ENCODE measurements at places on chromosomes 16 and 17.

GRCh38 chr17:75806822-75807500 is 22.4 kb downstream of the UNK start:
- no peak for DNase-seq

DNA sequence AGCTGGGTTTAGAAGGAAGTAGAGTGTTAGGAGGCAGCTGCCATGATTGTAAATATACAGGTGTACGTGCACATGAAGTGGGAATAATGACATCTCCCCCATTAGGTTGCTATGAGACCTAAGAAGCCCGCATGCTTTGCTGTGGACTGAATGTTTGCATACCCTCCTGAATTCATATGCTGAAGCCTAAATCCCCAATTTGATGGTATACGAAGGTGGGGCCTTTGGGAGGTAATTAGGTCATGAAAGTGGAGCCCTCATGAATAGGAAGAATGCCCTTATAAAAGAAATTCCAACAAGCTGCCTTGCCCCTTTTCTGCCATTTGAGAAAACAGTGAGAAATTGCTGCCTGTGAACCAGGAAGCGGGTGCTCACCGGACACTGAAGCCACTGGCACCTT is 44.0 kb downstream of the CCDC182 start:
- DNase-seq = no peak

DNA sequence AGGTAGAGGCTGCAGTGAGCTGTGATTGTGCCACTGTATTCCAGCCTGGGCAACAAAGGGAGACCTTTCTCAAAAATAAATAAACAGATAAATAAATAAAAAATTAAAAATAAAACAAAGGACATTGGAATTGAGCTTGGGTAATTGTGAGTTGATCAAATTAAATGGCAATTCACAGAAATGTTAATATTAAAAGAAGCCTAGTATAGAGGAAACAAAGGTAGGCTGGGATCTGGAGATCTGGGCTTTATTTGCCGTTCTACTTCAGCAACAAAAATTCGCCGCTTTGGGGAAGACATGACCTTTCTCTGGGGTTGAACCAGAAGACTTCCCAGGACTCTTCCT is 332 bp upstream of the VPS25 start:
- DNase-seq = no peak

GRCh38 chr17:14209215-14209614 is 27.4 kb downstream of the CDRT15 start:
- no peak for DNase-seq

GRCh38 chr16:65534121-65534528 is 412.3 kb upstream of the CDH11 start:
- no peak for DNase-seq

DNA sequence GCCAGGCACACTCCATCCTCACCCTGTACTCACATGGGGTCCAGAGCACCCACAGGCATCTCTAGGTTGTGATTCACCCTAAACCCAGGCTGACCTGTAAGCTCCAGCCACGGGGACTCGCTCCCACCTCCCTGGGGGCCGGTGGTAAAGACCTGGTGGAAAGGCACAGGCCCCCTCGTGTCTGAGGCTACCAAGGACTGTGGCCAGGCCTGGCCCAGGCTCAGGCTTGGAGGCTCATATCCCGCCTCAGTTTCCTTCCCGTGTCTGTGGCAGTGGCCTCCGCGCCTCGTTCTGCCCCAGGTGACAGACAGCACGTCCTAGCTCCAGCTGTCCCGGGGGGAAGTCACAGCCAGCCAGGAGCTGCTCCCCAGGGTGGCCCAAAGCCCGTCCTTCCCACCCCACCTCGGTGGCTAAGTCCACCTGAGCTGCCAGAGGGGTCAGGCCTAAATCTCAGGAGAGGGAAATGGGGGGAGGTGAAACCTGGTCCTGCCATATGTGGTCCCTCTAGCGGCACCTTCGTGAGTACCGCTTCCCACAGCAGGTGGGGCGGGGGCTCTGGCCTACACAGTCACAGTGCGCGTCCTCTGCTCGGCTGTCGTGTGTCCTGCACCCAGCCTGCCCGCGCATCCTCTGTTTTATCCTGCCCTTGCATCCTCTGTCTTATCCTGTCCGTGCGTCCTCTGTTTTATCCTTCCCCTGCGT is 12.6 kb downstream of the CDH15 start:
- DNase-seq = no peak

- no peak for DNase-seq
Observed at GRCh38 chr17:41518789-41519449, at the start of gene KRT15. KRT15 (minus strand) TSS chr17:41518890; CDS start chr17:41518827, 63 bp downstream.

- DNase-seq = no peak
Observed at GRCh38 chr16:86077243-86077940, 178.4 kb downstream of the IRF8 start.

- DNase-seq = no peak
Observed at GRCh38 chr17:27733773-27734172, 66.6 kb downstream of the NOS2 start.

- DNase-seq = no peak
Observed at GRCh38 chr16:66220702-66221101, 145.8 kb upstream of the CDH5 start.

GRCh38 chr16:51487880-51488279 is 336.8 kb upstream of the SALL1 start:
- DNase-seq = no peak

- no peak for DNase-seq
Observed at GRCh38 chr17:3978421-3979289, 14.4 kb upstream of the ATP2A3 start.

Data from brain pericyte (primary cell).